Heart left ventricle (tissue), 16 donors: ENCODE measurements at places on chromosomes 2 and 18. TPM values are rescaled to one million over a fixed set of nuclear protein-coding genes. Genes with fewer than 3 reads are reported as not detected.

GRCh38 chr2:135451966-135452365 is 79.1 kb downstream of the ZRANB3 start:
- H3K4me3 ChIP-seq = no peak overlapping the region
- H3K27ac ChIP-seq = no peak overlapping the region
- H3K4me1 ChIP-seq = no peaks in the 10 kb centered on the region
- no peak for DNase-seq
- no peaks in the 10 kb centered on the region for H3K36me3 ChIP-seq

GRCh38 chr2:100733391-100734187 is 86.3 kb upstream of the NPAS2 start:
- no peaks in the 10 kb centered on the region for H3K27me3 ChIP-seq
- H3K27ac ChIP-seq = no peak overlapping the region
- no peak for DNase-seq
- H3K4me3 ChIP-seq = no peak overlapping the region

- no peak overlapping the region for H3K27ac ChIP-seq
- DNase-seq = no peak
- no peaks in the 10 kb centered on the region for H3K4me1 ChIP-seq
- no peak overlapping the region for H3K4me3 ChIP-seq
- H3K27me3 ChIP-seq = no peaks in the 10 kb centered on the region
Measured at GRCh38 chr2:14816069-14817060, 183.8 kb downstream of the LRATD1 start.

DNA sequence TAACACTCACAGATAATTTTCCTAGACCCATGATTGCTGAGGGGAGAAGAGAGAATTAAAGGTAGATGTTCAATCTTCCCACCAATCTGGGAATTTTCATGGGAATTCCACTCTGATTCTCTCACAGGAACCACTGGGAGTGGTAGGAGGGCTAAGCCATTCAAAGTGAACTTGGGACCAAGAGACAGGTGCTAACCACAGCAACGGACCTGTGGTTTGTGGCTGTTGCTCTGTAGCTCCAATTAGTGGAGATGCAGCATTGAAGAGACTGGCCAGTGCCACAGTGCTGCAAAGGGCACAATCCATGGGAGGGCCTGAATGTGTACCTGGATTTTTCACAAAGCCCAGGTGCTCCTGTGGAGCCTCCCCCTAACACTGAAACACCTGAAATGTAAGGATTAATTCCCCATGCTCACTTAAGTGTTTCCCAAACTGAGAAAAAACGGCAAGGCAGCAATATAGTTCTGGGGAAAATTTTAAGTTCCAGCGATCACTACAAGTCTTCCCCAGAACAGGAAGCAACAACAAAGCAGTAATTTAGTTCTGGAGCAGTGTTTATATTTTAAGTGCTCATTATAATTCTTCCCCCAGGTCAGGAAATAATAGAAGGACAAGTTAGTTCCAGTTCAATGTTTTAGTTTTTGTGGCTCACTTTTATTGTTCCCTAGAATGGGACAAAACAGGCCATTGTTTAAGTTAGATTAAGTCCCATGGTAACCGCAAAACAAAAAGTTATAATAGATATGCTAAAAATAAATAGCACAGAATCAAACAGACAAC is 1045.8 kb downstream of the CNTNAP5 start:
- H3K36me3 ChIP-seq = no peaks in the 10 kb centered on the region
- no peak overlapping the region for H3K27ac ChIP-seq
- no peaks in the 10 kb centered on the region for H3K27me3 ChIP-seq
- DNase-seq = no peak

- no peak overlapping the region for H3K4me3 ChIP-seq
- no peak overlapping the region for H3K27ac ChIP-seq
- DNase-seq = no peak
- no peaks in the 10 kb centered on the region for H3K27me3 ChIP-seq
- no peaks in the 10 kb centered on the region for H3K4me1 ChIP-seq
Measured at GRCh38 chr2:104531122-104531521, 322.8 kb upstream of the POU3F3 start.

DNA sequence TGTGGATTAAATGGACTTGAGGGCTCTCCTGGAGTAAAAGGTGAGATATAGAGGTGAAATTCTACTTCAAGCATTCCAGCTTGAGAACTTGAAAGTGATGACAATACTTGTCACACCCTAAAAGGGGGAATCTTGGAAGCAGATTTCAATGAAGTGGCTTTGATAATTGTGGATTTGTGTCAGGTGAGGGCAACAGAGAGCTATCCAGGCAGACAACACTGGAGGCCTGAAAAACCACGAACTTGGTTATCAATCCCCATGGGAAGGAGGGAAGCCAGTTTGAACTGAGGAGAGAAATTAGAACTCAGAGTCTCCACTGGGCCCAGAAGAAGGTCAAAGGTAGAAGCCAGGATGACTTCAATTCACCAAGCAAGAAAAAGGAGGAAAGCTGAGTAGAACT is 263.9 kb downstream of the FIGN start:
- H3K27ac ChIP-seq = no peak overlapping the region
- no peaks in the 10 kb centered on the region for H3K27me3 ChIP-seq
- H3K36me3 ChIP-seq = no peaks in the 10 kb centered on the region
- no peak for DNase-seq
- no peaks in the 10 kb centered on the region for H3K4me1 ChIP-seq
- no peak overlapping the region for H3K4me3 ChIP-seq

- no peak for DNase-seq
- peaks cover 11% of the 10 kb centered on the region for H3K4me1 ChIP-seq
- H3K36me3 ChIP-seq = no peaks in the 10 kb centered on the region
- H3K27me3 ChIP-seq = no peaks in the 10 kb centered on the region
Measured at GRCh38 chr2:60213865-60214625, 339.4 kb downstream of the BCL11A start.

DNA sequence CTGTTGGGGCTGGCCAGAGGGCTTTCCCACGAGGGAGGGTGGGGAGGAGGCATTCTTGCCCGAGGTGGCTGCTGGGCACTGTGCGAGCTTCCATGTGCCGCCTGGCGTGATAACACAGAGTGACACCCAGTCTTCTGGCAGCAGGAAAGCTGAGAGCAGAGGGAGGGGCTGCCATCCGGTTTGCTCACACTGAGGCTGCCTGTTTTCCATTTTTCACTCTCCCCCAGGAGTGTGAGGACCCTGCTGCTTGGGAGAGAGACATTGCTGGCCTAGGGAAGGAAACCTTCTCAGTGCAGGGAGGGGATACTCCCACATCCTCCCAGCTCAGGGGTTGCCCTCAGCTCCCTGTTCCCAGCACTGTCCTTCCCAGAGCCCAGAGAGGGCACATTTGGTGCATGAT is 73.1 kb downstream of the INHBB start:
- H3K4me3 ChIP-seq = no peak overlapping the region
- H3K27me3 ChIP-seq = no peaks in the 10 kb centered on the region
- no peaks in the 10 kb centered on the region for H3K4me1 ChIP-seq

- peaks cover 13% of the 10 kb centered on the region for H3K4me1 ChIP-seq
- peak within 1 kb of the TSS; percentile 66 for H3K4me3 ChIP-seq
- no peaks in the 10 kb centered on the region for H3K27me3 ChIP-seq
- no peaks in the 10 kb centered on the region for H3K36me3 ChIP-seq
Measured at GRCh38 chr2:109128616-109129355, at the start of gene SH3RF3. Gene SH3RF3 (plus strand): TSS chr2:109129205.

DNA sequence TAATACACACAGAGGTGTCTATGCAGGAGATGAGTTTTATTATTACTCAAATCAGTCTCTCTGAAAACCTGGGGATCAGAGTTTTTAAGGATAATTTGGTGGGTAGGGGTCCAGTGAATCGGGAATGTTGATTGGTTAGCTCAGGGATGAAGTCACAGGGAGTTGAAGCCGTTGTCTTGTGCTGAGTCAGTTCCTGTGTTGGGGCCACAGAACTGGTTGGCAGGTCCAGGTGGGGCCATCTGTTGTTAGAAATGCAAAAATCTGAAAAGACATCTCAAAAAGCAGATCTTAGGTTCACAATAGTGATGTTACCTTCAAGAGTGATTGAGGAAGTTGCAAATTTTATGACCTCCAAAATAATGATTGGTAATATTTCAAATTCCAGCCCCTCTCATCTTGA is 86.9 kb downstream of the VSNL1 start:
- no peak overlapping the region for H3K4me3 ChIP-seq
- H3K4me1 ChIP-seq = no peaks in the 10 kb centered on the region
- H3K27ac ChIP-seq = no peak overlapping the region
- DNase-seq = no peak
- no peaks in the 10 kb centered on the region for H3K36me3 ChIP-seq

- H3K27ac ChIP-seq = no peak overlapping the region
- no peak for DNase-seq
- H3K36me3 ChIP-seq = no peaks in the 10 kb centered on the region
- no peaks in the 10 kb centered on the region for H3K4me1 ChIP-seq
Measured at GRCh38 chr18:73962256-73962655, 185.4 kb downstream of the FBXO15 start.

DNA sequence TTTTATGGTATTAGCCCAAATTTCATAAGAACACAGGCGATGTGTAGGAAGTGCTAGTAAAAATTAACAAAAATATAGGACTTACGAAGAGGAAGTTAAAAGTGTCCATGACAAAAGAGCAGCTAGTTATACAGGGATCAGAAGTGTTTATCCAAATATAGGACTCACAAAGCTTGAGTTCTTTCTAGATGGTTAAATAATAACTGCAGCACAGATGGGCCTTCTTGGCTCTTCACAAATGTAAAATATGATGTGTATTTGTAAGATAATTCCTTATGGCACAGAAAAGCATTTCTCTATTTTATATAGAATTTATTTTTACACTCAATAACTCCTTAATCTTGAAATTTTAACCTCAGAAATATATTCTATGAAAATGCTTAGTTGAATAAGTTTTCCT is 100.9 kb upstream of the SPHKAP start:
- DNase-seq = no peak
- H3K36me3 ChIP-seq = no peaks in the 10 kb centered on the region
- H3K4me1 ChIP-seq = no peaks in the 10 kb centered on the region
- no peaks in the 10 kb centered on the region for H3K27me3 ChIP-seq

GRCh38 chr2:10590742-10591141 is 99.0 kb downstream of the NOL10 start:
- no peaks in the 10 kb centered on the region for H3K27me3 ChIP-seq
- no peak overlapping the region for H3K27ac ChIP-seq
- H3K4me1 ChIP-seq = no peaks in the 10 kb centered on the region
- no peak overlapping the region for H3K4me3 ChIP-seq

DNA sequence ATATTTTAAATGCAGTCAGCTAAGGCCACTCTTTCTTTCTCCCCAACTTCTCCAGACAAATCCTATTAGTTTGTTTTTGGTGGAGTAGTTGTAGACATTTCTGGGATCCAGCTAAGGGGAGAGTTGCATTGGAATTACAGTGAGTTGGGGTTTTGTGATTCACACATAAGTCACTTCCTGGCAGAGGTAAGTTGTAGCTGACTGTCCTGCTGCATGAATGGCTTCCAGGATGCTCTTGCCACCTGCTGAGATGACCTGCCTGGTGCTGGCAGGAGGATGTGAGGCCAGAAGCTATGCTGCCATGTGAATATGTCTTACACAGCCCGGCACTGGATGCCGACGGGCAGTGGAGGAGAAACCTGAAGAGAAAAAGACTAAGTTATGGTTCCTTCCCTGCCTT is 243.7 kb downstream of the TDRD15 start:
- no peaks in the 10 kb centered on the region for H3K4me1 ChIP-seq
- no peak overlapping the region for H3K4me3 ChIP-seq
- H3K27me3 ChIP-seq = no peaks in the 10 kb centered on the region
- no peak for DNase-seq
- no peak overlapping the region for H3K27ac ChIP-seq

GRCh38 chr18:74457043-74457724 is at the start of gene DIPK1C:
Gene DIPK1C (minus strand): TSS chr18:74457308. CDS start chr18:74457259, 49 bp downstream.
- H3K27me3 ChIP-seq = peaks cover 48% of the 10 kb centered on the region
- no peaks in the 10 kb centered on the region for H3K36me3 ChIP-seq
- no peak for DNase-seq
- peaks cover 32% of the 10 kb centered on the region for H3K4me1 ChIP-seq

DNA sequence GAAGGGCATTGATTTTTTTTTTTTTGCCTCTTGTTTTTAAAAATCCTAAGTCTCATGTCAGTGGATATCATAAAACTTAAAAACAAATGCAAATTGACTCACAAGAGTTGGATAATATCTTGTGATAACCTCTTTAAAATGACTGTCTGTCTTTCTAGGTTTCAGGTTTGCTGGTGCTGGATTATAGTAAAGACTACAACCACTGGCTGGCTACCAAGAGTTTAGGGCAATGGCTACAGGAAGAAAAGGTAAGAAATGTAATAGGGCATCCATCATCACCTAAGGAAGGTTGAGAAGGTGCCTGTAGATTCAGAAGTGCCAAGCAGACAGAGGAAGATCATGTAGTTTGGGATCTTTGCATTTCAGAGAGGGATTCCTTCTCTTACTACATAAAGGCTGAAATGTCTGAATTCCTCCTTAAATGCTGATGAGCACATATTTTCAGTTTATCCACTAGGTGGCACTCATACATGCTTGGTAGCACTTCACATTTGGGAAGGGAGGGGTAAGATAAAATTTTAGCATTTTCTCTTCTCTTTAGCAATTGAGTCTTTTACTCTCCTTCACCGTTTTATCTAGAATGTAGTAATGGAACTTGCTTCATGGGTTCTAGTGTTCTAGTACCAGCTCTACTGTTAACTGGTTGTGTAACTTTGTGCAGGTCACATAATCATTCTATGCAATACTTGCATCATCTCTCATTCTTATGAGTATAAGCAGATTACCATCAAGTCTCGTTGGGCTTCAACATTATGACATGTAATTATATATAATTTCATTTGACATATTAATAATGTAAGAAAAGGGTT is 21.1 kb downstream of the CPS1 start:
- no peak for DNase-seq
- no peak overlapping the region for H3K27ac ChIP-seq
- no peaks in the 10 kb centered on the region for H3K4me1 ChIP-seq
- H3K36me3 ChIP-seq = no peaks in the 10 kb centered on the region
- no peak overlapping the region for H3K4me3 ChIP-seq

DNA sequence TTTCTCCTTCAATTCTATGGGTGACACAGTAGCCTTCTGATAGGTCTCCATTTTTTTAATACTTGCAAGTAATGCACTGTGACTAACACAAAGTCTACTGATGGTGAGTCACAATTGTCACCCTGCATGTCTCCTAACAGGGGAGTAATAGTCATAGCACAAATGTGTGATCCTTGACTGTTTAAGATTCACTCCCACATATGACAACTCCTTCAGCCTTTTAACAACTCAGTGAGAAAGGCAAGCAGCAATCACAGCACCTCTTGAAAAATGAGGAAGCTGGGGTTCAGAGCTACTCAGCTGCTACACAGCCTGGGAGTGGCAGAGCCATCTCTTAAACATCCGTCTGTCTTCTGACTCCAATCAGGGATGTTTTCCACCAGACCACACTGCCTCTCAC is 63.8 kb downstream of the EHD3 start:
- no peaks in the 10 kb centered on the region for H3K27me3 ChIP-seq
- no peak for DNase-seq
- peaks cover 22% of the 10 kb centered on the region for H3K4me1 ChIP-seq
- peak overlapping the region; percentile 73 for H3K27ac ChIP-seq
- H3K36me3 ChIP-seq = no peaks in the 10 kb centered on the region

The FOXI3 gene
- total RNA-seq = not detected

The RETSAT gene
- 31.1 TPM for total RNA-seq

The KCNK3 gene
- total RNA-seq = 12.2 TPM

The ABCA12 gene
- total RNA-seq = not detected

The OXER1 gene
- 0.40 TPM for total RNA-seq

The LTBP1 gene
- 64.0 TPM for total RNA-seq

The C2orf80 gene
- not detected for total RNA-seq
